ENCODE measurements at places on chromosomes 12 and 14.

- DNase-seq: no peak
These were observed 179.0 kb downstream of the LRFN5 start for GRCh38 chr14:41785696-41786095.

DNA sequence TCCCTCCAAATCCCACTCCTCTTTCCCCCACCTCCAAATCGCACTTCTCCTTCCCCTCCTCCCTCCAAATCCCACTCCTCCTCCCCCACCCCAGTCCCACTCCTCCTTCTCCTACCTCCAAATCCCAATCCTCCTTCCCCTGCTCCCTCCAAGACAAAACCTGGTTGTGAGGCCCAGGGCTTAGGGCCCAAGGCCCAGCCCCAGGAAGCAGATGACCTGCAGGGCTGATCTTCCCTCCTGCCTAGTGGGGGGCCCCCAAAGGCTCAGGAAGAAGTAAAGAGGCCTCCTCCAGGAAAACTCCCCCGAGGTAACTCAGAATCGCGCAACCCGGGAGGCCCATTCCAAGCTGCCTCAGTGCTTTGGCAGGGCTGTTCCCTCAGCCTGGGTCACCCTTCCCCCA lies 34.4 kb downstream of the NCOR2 start:
- DNase-seq: no peak

DNA sequence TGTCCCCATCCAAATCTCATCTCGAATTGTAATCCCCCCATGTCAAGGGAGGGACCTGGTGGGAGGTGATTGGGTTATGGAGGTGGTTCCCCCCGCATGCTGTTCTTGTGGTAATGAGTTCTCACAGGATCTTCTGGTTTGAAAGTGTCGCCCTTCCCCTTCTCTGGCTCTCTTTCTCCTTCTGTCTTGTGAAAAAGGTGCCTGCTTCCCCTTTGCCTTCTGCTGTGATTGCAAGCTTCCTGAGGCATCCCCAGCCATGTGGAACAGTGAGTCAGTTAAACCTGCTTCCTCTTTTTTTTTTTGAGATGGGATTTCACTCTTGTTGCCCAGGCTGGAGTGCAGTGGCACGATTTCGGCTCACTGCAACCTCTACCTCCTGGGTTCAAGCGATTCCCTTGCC lies 104.0 kb downstream of the CCDC91 start:
- no peak for DNase-seq

- DNase-seq: no peak
These were observed 1.1 kb upstream of the GNB3 start for GRCh38 chr12:6839482-6840201.

DNA sequence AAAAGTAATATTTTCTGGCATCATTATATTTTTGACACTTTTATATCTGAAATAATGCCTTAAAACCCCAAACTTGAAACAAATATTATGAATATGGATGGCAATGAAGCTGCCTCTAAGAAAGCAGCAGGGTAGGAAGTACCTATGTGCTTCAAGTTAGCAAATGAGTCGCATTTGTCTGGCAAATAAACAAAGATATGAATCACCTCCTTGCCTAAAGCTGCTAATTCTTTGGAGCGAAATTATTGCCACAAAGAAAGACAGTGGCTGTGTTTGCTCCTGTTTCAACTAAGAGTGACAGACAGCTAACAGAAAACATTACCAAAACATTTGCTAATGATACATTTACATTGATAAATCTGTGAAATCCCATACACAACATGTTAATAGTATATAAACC lies 854.9 kb downstream of the RPS29 start:
- DNase-seq: no peak

DNA sequence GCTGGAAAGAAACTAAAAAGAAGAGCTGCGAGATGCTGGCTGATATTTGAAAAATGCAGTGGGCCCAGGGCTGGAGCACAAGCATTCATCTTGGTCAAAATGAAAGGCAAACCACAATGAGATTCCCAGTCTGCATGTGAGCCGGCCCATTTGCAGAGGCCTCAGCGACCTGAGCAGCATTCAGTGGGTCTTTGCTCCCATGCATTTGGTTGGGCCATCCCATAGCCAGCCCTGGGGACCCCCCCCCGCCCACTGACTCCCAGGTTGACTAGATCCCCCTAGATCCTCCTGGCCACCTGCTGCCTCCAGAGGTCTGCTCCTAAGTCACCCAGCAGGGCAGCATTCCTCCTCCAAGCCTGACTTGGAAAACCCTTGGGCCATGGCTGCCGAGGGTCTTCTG lies 59.8 kb downstream of the PRMT8 start:
- DNase-seq: no peak

DNA sequence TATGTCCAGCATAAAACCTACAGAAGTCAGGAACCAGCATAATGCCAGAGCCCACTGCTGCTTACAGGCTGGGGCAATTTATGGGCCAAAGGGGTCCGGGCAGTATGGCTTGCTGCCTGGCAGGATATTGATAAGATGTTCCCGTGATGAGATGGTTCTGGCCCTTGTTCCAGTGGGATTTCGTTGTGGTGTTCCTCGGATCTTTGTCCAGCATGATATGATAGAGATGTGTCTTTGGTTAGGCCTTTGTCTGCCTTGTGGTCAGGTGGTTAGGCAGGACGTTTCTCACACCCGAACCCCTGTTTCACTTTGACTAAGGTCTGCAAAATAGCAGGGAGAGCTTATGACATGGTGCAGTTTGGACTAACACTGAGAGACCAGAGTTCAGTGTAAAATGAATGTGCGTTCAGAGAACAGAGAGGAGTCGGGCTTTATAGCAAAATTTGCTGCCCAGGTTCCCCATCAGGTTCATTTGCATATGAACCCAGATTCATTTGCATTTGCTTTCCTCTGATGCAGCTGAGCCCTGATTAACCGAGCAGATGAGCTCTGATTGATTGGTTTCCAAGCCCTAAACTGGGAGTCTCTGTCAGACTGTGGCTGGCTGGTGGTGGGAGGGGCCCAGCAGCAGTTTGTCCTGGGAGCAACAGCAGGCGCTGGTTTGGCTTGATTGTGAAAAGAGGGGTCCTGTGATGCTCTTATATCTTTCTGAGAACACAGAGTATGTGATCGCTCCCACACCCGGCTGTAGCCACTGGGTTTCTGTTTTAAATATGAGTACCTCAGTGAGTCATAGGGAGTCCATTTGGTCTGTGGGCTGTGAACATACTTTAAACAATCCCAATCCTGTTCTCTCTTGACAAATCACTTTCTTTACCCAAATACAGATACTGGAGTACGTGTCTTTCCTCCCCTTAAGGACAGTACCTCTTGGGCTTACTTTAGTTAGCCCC lies 156.3 kb upstream of the PZP start:
- DNase-seq: no peak

GRCh38 chr14:30993071-30993470 lies 32.4 kb upstream of the AP4S1 start:
- DNase-seq: no peak

DNA sequence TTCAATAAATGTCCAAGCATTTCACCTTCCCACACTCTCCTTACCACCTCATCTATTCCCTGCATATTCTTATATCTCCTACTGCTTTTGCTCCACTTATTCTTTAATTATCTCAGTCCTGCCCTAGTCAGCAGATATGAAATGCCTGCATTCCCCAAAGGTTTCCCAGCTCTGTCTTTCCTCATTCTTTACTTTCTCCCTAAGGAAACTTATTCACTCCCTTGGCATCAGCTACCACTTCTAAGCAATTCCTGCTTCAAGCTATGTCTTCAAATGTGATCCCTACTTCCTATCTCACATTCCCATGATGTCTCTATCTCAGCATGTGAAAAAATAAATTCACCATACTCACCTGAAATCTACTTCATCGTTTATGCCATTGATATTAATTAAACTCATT lies 111.8 kb downstream of the CAPZA3 start:
- DNase-seq: no peak

- no peak for DNase-seq
These were observed 8.8 kb downstream of the IKBIP start for GRCh38 chr12:98635657-98636323.

GRCh38 chr12:14828892-14829291 lies 14.4 kb downstream of the ART4 start:
- DNase-seq: no peak

GRCh38 chr12:119393677-119394076 lies 59.1 kb downstream of the CCDC60 start:
- no peak for DNase-seq

DNA sequence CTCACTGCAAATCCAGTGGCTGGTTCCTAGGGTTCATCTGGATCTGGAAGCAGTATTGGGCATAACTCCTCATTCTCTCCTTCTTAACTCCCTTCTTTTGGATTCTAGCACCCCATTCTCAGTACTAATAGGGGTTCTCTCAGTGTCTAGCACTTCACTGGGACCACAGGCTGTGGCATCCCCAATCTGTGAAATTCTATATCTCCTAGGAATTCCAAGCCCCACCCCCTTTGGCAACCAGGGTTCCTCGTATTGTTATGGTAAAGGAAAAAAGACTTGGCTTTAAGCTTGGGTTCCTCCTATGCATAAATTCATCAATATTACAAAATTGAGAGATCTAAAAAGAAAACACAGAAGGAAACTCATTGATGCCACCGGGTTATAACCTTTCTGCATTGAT lies 45.0 kb upstream of the FBXO21 start:
- no peak for DNase-seq

DNA sequence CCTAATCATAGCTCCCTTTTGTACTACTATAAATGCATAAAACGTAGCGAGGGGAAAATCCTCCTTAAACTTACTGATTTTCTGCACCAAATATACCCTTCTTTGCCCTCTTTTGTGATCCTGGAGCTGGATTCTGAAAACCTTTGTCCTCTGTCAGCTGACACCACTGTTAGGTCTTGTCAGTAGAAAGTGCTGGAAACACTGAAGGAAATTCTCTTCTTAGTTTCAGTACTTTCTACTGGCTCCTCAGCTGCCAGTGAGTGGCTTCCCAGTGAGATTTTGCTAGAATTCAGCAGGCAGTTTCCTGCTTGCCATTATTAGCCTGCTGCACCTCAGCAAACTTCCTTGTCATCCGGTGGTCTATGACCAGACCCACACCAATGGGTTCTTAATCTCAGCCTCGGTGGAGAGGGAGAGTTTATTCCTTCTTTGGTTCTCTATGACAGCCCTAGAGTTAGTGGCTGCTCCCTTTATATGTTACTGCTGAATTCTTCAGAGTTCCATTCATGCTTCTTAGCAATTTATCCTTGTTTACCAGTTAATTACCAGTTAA lies 476.2 kb downstream of the FSCB start:
- DNase-seq: no peak

DNA sequence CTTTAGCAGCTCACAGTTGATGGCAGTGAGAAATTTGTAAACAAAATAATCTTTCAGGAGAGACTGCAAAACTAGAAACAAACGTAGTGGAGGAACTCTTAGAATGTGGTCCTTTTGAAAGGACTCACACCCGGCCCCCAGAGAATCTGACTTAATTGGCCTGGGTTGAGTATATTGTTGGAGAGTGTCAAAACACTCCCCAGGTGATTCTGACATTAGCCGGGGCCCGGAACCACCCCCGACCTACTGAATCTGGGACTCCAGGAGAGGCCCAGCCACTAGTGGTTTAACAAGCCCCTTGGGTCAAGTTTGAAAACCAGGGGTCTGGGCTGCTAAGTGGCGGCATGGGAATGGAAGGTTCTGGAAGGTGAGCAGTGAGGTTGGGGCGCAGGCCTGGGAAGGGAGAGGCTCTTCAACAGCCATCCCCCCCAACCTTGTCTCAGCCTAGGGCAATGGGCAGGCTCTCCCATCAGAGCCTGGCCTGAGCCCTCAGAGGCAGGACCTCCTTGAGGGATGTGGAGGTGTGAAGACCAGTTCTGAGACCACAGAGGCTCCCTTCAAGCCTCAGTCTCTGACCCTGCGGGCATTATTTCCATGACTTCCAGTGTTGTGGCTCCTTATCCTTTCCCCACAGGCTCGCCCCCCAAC lies 1.1 kb upstream of the ELK3 start:
- no peak for DNase-seq

- DNase-seq: no peak
These were observed 19.3 kb downstream of the CRADD start for GRCh38 chr12:93696462-93696861.

DNA sequence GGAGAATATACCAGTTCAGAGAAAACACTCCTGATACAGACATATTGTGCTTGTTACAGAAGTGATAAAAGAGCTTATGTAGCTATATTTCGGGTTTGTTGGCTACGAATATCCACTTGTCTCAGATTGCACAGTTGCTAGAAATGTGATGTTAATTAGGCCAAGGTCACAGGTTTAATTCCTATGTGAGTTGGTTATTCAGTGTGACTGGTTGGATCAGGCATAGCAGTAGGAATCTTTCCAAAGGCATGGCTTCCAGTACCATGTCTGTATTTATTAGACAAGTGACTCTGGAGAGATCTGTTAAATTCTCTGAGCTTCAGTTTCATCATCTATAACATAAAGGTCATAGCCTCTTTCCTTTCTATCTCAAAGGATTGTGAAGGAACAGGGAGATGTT lies 152.7 kb upstream of the KITLG start:
- no peak for DNase-seq

GRCh38 chr12:50220363-50220995 lies 53.3 kb upstream of the CERS5 start:
- no peak for DNase-seq
